ENCODE measurements at places on chromosomes 2 and 18.

- no peak for DNase-seq
These were observed 186.3 kb downstream of the RIT2 start for GRCh38 chr18:42929181-42929580.

GRCh38 chr18:25409971-25410370 is 58.0 kb upstream of the ZNF521 start:
- no peak for DNase-seq

DNA sequence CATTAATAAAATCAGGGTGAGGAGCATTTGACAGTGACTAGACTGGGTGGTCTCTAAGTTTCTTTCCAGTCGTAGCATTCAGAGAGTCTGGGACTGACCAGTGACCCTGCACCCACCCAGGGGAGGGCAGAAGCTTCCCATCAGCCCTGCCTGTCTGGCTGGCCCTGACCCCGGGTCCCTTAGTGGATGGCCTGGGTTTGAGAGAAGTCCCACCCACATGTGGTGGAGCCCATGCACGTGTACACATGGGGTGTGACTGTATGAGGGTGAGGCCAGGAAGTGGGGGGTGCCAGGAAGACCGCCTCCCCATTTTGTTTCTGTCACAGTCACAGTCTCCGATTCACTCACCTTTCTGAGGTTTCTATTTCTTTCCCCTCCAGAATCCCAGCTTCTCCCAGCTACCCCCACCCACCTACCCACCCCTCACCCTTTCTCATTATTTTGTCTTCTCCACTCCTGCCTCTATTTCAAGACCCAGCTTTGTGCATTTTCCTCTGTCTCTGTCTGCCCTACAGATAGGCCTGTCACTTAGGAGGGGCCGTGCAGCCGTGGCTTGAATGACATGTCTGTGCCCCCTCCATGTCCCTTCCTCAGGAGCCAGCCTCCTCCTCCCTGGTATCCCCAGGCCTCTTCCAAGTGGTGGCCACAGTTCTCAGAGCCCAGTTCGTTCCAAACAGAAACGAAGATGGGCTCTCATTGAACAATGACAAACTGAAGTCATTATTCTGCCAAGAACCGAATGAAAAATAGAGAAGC is 13.6 kb downstream of the CIB4 start:
- no peak for DNase-seq

DNA sequence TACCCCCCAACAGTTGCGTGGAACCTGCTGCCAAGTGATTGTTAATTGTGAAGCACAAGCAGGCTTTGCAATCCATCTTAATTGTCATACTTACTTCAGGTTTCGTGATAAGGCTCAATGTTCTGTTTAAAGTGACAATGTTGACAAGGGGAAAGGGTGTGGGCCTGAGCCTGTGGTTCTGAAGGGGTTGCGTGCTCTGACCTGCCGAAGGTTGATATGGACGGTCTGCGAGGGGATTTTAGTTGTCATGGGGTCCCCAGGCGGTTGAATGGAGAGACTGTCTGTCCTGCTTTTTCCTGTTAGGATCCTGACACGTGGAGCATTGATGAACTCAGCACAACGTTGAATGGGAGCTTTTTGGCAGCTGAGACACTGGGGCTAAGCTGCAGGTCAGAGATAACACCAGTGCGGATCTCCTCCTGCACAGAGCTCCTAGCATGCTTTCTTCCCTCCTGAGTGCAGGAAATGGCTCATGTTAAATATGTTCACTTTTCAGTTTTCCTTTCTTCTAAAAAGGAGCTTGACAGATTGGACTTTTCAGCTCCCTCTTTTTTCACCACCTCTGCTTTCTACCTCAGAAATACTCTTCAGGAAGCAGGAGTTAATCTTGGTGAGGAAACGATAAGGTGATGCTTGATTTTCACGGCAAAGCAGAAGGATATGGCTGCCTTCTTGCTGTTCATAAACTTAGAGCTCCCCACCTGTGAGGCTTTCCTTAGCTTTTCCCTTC is 62.9 kb upstream of the ZEB2 start:
- no peak for DNase-seq

- DNase-seq = no peak
These were observed 1123.3 kb upstream of the ACVR2A start for GRCh38 chr2:146721486-146721885.

DNA sequence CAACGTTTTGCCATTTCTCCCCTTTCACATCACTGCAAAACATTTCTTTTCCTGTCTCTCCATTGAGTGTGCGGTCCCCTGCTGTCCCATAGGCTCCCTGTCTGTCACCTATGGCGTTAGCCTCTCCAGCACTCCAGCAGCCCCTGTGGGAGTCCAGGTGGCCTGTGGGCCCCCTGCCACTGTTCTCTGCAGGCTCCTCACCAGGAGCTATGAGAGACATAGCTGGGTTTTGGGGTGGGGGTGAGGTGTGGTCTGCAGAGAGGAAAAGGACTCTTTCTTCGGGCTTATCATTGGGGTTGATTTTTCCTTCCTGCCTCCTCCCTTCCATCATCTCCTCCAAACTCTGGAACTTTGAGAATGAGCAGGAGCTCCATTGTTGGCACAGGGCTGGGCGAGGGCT is 36.1 kb upstream of the IGFBP5 start:
- no peak for DNase-seq

DNA sequence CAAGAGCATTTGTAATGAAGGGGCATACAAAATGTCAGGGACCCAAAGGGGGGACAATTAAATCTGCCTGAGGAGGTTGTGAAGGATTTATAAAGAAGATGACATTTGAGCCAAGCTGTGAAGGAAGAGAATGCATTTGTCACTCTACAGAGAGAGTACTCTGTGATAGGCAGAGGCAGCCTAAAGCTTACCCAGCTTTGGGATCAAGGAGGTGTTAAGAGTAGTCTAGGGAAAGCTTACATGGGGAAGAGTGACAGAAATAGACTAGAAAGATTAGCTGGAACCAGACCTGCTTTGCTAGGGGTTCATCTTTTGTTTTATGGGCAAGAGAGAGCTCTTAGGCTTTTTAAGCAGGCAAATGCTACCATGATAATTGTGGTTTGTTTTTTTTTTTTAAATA is 169.1 kb upstream of the CYP26B1 start:
- no peak for DNase-seq

- DNase-seq = no peak
These were observed 148.4 kb upstream of the KCTD1 start for GRCh38 chr18:26696786-26697185.

GRCh38 chr2:176466918-176467452 is 197.7 kb downstream of the MTX2 start:
- DNase-seq = no peak

GRCh38 chr2:232998666-232998985 is 14.4 kb downstream of the NGEF start:
- no peak for DNase-seq

DNA sequence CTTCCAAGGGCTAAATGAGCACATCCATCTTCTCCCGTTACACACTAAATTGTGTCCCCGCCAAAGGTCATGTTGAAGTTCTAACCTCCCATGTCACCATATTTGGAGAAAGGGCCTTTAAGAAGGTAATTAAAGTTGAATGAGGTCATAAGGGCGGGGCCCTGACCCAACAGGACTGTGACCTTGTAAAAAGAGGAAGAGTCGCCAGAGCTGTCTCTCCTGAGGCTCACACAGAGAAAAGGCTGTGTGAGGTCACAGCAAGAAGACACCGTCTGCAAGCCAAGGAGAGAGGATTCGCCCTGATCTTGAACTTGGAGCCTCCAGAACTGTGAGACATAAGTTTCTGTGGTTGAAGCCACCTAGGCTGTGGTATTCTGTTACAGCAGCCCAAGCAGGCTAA is 24.1 kb downstream of the TRABD2A start:
- no peak for DNase-seq

DNA sequence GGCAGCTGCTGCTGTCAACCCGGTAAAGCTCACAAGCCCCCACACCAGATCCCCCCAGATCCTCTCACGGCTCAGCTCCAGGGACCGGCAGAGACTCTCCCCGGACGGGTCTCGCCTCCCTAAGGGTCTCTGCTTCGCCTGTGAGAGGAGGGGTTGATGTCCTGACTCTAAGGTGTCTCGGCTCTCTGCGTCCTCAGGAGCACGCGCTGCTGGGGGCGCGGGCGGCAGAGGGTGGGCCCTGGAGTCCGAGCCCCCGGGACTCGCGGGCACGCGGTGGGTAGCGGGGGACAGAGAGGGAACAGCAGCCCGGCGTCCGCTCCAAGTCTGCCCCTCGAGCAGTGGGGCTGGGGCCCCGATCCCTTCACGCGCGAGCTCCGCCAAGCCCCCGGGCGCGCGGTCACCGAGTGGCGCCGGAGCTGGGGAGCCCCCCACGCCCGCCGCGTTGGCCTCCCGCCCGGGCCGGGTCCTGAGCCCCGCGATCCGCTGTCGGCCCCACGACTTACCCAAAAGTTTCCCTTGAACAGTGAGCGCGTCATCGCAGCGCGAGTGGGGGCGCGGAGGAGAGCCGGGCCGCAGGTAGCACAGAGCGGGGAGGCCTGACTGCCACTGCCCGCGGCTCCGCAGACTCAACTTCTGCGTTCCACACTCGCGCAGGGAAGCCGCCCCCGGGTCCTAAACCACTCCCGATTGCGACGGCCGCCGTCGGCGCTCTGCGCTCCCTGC is at the start of gene PSTPIP2:
Gene PSTPIP2, minus strand, starts transcription at position 608 of the 723 bp plus-strand sequence. Its CDS starts 72 bp downstream, at position 536.
- DNase-seq = no peak

DNA sequence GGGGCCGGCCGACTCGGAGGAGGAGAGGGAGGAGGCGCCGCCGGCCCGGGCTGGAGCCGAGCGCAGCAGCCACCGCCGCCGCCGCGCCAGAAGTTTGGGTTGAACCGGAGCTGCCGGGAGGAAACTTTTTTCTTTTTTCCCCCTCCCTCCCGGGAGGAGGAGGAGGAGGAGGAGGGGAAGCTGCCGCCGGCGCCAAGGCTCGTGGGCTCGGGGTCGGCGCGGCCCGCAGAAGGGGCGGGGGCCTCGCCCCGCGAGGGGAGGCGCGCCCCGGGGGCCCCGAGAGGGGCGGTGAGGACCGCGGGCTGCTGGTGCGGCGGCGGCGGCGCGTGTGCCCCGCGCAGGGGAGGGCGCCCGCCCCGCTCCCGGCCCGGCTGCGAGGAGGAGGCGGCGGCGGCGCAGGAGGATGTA is 316 bp downstream of the CRIM1 start:
- no peak for DNase-seq

- no peak for DNase-seq
These were observed 137.9 kb upstream of the ZC3H15 start for GRCh38 chr2:186348200-186348599.

DNA sequence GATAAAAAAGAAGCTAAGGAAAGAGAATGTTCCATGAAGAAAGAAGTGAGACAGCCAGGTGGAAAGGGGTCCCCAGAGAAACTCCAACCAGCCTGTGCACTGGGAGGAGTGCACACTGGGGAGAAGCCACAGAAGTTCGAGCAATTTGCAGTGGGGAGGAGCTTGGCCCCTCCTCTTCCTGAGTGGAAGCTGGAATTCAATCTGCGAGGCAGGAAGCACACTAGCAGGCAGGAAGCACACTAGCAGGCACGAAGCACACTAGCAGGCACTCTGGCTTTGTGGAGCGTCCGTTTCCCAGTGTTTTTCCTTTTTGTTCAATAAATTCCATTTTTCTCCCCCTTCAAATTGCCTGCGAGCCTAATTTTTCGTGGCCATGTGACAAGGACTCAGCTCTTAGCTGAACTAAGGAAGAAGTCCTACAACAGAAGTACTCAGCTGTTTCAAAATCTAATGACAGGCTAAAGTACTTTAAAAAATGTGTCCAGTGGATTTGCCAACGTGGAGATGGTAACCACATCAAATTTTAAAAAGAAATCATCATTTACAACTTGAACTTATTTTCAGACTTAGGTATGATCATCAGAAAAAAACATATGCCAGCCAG is 21.4 kb upstream of the SPIRE1 start:
- no peak for DNase-seq

GRCh38 chr2:200828104-200828503 is 16.4 kb downstream of the BZW1 start:
- no peak for DNase-seq

DNA sequence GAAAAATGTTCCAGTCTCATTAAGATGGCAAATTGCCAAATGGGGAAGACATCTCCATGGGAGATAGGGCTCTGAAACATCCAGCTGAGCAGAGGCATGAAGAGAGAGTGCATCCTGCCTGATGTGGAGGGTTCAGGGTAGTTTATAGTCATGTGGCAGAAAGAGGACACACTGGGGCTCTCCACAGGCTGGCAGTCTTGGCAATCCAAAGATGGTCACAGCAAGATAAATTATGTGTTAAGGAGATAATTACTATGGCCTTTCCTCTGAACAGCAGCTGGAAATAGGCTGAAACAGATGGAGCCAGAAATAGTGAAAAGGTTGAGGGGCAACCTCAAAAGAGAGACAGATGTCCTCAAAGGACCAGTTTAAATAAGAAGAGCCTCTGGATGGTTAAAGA is 97.2 kb downstream of the DCC start:
- no peak for DNase-seq

- no peak for DNase-seq
These were observed 156.4 kb downstream of the NCKAP5 start for GRCh38 chr2:133411857-133412256.

- DNase-seq = no peak
These were observed 11.0 kb upstream of the DCDC2C start for GRCh38 chr2:3692375-3692774.

DNA sequence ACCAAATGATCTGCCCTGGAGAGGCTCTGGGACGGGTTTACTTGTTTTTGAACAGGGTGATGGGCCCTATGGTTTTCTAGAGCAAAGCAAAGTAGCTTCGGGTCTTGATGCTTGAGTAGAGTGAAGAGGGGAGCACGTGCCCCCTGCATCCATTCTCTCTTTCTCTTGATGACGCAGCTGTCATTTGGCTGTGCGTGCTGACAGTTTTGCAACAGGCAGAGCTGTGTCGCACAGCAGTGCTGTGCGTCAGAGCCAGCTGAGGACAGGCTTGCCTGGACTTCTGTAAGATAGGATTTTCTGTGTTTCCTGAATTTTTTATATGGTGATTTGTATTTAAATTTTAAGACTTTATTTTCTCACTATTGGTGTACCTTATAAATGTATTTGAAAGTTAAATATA is 11.9 kb downstream of the ACKR3 start:
- DNase-seq = no peak

- DNase-seq = no peak
These were observed 909 bp downstream of the TGFA start for GRCh38 chr2:70552501-70553333.

- no peak for DNase-seq
These were observed 104.9 kb downstream of the C2orf74 start for GRCh38 chr2:61266632-61267505.

DNA sequence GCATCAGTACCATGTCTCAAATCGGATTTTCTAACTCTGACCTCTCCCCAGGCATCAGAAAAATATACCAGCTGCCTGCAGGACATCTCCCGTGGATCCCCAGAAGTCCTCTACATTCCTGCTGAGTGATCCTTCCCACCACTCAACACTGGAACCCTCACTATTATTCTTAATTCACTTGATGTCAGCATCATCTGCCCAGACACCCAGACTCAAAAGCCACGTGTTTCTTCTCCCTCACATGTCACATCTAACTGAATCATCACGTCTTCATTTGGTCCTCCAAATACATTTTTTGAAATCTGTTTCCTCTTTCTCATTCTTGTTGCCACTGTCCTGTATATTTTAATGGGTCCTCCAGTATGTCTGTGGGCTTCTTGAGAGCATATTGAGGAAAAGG is 218.6 kb downstream of the HRH4 start:
- DNase-seq = no peak

All from fibroblast of the conjunctiva (primary cell).